Caco-2 (cell line): ENCODE measurements at places on chromosomes 1 and 21. TPM values are rescaled to one million over a fixed set of nuclear protein-coding genes. Genes with fewer than 3 reads are reported as not detected.

- no peak for DNase-seq
- H3K27me3 ChIP-seq, result no peaks in the 10 kb centered on the region
- no peak overlapping the region for H3K27ac ChIP-seq
Observed at GRCh38 chr1:244920911-244921761, 56.8 kb upstream of the HNRNPU start.

PTGER3 gene
- total RNA-seq, result not detected in 2 replicates

DNA sequence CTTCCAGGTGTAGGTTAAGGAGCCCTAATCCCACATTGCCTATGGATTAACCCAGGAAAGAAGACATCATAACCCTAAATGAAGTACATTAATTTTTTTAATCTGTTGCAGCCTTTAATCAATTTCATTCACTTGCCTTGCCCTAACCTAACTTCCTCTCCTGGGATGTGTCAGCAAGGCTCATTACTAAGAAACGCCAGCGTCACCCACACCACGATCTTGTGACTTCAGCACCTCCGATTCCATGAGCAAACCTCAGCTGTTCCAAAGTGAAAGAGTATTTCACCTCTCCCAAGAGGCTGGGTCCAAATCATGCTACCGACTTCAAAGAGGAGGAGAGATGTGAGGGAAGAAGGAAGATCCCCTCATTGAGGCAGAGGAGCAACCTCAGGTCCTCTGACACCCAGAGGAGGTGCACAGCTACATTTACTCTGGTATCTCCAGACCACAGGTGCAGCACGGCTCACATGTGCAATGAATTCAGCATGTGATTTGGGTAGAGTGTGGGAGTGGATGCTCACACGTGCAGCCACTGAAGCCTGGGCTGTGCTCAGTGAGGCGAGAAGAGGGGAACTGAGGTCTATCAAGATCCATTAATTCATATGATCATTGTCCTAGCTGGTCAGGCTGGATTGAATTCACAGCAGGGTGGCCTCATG lies 134.1 kb downstream of the SLC30A10 start:
- H3K27ac ChIP-seq, result no peak overlapping the region
- H3K36me3 ChIP-seq, result no peaks in the 10 kb centered on the region
- no peaks in the 10 kb centered on the region for H3K4me1 ChIP-seq
- no peaks in the 10 kb centered on the region; the same call in none of the 2 replicates for H3K27me3 ChIP-seq
- no peak for DNase-seq
- H3K4me3 ChIP-seq, result no peak overlapping the region

GRCh38 chr1:6353619-6353954 lies 40.0 kb downstream of the ACOT7 start:
- H3K4me1 ChIP-seq, result peaks cover 54% of the 10 kb centered on the region
- no peak for DNase-seq
- no peaks in the 10 kb centered on the region for H3K27me3 ChIP-seq
- H3K27ac ChIP-seq, result peak overlapping the region; percentile 93
- no peak overlapping the region for H3K4me3 ChIP-seq
- peaks cover 1% of the 10 kb centered on the region for H3K36me3 ChIP-seq

S100A2 gene
- 2.4 and 3.0 TPM in 2 replicates for total RNA-seq

DNA sequence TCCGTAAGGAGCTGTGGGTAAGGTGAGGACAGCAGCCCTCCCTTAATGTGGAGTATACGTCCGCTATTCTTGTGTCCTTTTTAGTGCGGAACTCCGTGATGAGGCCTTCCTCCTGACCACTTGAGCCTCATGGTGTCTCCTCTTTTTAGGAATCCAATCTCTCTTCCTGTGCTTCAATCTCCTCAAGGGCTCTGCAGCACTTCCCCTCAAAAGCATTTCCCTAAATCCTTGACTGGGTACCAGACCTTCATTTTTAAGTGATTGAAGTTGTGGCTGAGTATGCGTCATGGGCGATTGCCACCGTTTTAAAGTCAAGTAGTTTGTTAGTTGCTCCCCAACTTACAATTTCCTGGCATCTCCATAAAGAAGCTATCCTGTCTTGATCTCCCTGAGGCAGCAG lies 62.8 kb downstream of the SAMSN1 start:
- H3K4me1 ChIP-seq, result no peaks in the 10 kb centered on the region
- H3K27ac ChIP-seq, result no peak overlapping the region

- H3K27me3 ChIP-seq, result no peaks in the 10 kb centered on the region
- no peak for DNase-seq
- H3K4me3 ChIP-seq, result no peak overlapping the region
Observed at GRCh38 chr21:27047658-27048314, 80.9 kb upstream of the ADAMTS5 start.

DNA sequence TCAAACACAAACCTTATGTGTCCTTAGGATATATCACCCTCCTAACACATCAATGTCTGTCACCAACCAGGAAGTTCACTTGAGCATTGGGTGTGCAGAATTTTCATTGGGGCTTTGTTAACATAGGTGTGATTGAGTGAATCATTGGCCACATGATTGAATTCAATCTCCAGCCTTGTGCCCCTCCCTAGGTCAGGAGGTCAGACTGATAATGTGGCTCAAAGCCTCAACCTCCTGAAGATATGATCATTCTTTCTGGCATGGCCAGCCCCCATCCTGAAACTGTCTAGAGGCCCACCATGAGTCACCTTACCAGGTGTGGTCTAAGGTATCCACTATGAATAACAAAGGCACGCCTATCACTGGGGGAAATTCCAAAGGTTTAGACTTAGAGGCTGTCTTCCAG lies 90.1 kb downstream of the PKN2 start:
- no peaks in the 10 kb centered on the region for H3K36me3 ChIP-seq
- peaks cover 46% of the 10 kb centered on the region for H3K4me1 ChIP-seq
- H3K27me3 ChIP-seq, result no peaks in the 10 kb centered on the region
- DNase-seq, result peak; percentile 86

DNA sequence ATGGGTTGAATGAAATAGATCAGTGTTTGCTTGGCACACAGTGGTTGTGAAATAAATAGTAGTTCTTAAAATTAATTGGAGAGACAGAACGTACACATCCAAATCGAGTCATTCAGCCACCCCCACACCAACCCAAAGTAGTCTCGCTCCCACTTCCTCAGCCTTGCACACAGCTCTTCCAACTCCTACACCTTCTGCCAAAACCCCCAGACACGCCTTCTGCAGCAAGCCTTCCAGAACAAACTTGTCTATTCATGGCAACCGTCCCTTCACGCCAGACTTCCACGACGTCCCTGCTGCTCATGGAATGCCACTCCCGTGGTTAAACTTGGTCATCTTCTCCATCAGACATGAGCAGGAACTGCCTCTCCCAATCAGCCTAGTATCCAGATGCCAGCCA lies 37.5 kb upstream of the RD3 start:
- H3K4me3 ChIP-seq, result no peak overlapping the region
- peaks cover 6% of the 10 kb centered on the region; the same call in 1 of the 2 replicates for H3K4me1 ChIP-seq
- DNase-seq, result no peak

LENEP gene
- total RNA-seq, result 0.50 and 0.53 TPM in 2 replicates

CD52 gene
- not detected in 2 replicates for total RNA-seq

DNA sequence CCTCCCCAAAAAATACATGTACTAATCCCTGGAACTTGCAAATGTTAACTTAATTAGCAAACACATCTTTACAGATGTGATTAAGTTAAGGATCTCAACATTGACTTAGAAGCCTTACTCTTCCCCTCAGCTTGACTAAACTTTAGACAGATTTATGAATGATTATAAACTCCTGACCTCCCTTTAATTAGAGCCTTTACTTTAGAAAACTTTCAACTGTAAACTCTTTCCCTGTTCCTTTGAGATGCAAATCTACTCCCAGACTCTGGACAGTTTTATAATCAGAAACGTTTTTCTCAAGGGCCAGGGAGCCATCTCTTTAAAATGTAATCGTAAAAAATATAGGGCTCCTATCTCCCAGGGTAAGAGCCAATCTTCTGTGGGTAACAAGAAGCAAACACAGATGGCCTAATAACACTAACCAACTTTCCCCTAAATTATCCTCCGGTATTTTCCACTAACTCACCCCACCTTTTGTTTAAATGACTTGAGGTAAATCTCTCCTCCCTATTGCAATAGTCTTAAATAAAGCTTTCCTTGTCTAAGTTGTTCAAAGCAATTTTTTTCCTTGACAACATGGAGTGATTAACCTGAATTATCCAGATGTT lies 284.1 kb downstream of the BRINP3 start:
- H3K27me3 ChIP-seq, result no peaks in the 10 kb centered on the region
- no peak overlapping the region for H3K27ac ChIP-seq
- H3K36me3 ChIP-seq, result no peaks in the 10 kb centered on the region

DNA sequence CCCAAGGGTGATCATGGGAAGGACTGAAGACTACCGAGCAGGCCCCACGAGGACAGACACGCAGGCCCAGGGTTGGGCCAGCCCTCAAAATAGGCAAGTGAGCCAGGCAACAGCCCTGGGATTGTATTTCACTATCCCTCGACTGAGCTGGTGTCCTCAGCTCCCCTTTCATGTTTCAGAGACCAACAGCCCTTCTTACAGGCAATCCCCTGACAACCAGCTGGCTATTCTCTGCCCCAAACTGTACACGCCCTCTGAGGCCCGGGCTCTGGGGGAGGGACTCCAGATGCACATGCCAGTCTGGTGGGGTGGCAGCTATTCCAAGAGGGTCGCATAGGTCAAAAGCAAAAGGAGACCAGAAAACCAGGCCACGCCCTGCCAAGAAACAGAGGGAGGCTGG lies 243.0 kb downstream of the TOMM20 start:
- no peaks in the 10 kb centered on the region for H3K36me3 ChIP-seq
- no peaks in the 10 kb centered on the region for H3K4me1 ChIP-seq
- no peak overlapping the region for H3K27ac ChIP-seq
- no peak overlapping the region for H3K4me3 ChIP-seq

S100A7A gene
- not detected in 2 replicates for total RNA-seq

GRCh38 chr1:24910210-24910609 lies 19.9 kb downstream of the RUNX3 start:
- H3K4me1 ChIP-seq, result no peaks in the 10 kb centered on the region
- no peak overlapping the region for H3K27ac ChIP-seq
- H3K36me3 ChIP-seq, result no peaks in the 10 kb centered on the region
- H3K27me3 ChIP-seq, result no peaks in the 10 kb centered on the region

DNA sequence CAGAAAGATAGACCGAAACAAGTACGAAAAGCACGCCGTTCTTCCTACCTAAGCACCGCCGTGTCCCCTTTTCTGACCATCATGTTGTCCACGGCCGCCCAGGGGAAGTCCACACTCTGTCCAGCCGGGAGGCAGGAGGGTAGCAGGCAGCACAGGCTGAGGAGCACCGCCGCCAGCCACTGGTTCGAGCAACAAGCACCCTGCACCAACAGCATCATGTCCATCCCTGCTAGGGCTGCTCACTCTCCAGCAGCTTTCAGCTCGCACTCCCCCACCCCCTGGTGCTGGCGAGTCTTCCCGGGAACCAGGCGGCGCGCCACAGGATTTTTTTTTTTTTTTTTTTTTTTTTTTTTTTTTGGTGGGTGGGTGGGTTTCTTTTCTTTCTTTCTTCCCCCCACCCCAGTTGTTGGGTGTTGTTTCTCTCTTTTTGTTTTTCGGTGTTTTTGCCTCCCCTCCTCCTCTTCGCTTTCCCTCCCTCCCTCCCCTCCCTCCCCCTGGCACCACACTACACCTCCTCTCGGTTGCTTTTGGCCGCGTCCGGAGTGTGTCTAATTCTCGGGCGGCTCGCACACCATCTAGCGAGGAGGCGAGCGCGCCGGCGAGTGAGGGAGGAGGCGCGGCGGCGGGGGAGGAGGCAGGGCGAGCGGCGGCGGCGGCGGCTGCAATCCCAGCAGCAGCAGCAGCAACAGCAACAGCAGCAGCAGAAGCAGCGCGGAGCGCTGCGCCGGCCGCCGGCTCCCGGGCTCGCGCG lies at the start of gene NEGR1:
NEGR1 (minus strand) TSS at position 269 of the 751 bp plus-strand sequence.
- peak within 1 kb of the TSS; percentile 43 for H3K4me3 ChIP-seq
- H3K27ac ChIP-seq, result no peak within 1 kb of the TSS
- H3K36me3 ChIP-seq, result no peaks in the 10 kb centered on the region

GRIK1 gene
- not detected in 2 replicates for total RNA-seq

DNA sequence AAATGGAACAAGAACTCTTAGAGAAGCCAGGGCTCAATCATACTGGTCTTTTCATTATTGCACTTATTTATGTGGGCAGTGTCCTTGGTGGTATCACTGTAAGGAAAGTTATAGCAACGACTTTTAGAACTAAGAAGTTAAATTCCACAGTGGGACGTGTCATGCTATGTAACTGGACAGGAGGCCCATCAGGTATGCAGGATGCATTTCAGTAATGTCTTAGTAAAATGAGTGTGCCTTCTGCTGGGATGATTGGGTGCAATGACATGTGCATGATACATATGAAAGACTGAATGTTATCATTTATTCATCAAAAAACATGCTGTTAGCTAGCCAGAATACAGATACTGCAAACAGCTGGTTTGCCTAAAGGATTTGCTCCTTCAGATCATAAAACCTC lies 6.9 kb upstream of the ATP1B1 start:
- H3K27ac ChIP-seq, result no peak overlapping the region
- H3K27me3 ChIP-seq, result no peaks in the 10 kb centered on the region
- no peak overlapping the region for H3K4me3 ChIP-seq

GRCh38 chr1:192108161-192108560 lies 50.1 kb upstream of the RGS18 start:
- H3K36me3 ChIP-seq, result no peaks in the 10 kb centered on the region
- DNase-seq, result no peak
- H3K27me3 ChIP-seq, result no peaks in the 10 kb centered on the region
- H3K4me3 ChIP-seq, result no peak overlapping the region
- no peaks in the 10 kb centered on the region for H3K4me1 ChIP-seq

PHGDH gene
- 383 and 410 TPM in 2 replicates for total RNA-seq

DNA sequence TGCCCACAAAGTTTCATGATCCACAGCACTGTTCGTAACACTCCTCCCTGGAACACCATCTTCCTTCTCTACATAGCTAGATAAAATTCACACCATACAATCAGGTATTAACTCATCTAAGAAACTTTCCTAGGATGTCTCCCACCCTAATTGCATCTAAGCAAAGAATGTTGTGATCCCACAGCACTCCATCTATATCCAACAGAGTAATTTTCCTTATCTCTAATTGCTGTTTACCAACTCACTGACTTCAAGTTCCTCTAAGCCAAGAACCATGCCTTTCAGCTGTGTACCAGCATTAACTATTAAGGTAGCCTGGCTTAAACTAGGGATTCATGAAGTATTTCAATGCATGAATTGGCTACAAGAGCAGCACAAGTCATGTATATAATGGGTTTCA lies 114.2 kb downstream of the SIPA1L2 start:
- H3K4me1 ChIP-seq, result no peaks in the 10 kb centered on the region
- no peak for DNase-seq
- H3K27ac ChIP-seq, result no peak overlapping the region
- H3K27me3 ChIP-seq, result no peaks in the 10 kb centered on the region
- no peak overlapping the region for H3K4me3 ChIP-seq
- H3K36me3 ChIP-seq, result no peaks in the 10 kb centered on the region

ODR4 gene
- total RNA-seq, result 29.1 and 32.0 TPM in 2 replicates

- no peak for DNase-seq
- no peaks in the 10 kb centered on the region for H3K36me3 ChIP-seq
- no peaks in the 10 kb centered on the region for H3K27me3 ChIP-seq
- no peak overlapping the region for H3K27ac ChIP-seq
Observed at GRCh38 chr1:210535761-210536160, 207.1 kb downstream of the HHAT start.

PCAT6 gene
- total RNA-seq, result 1.4 TPM in 1 of 2 replicates, not detected in the other

- no peak for DNase-seq
- H3K36me3 ChIP-seq, result no peaks in the 10 kb centered on the region
- no peaks in the 10 kb centered on the region for H3K27me3 ChIP-seq
- H3K4me1 ChIP-seq, result peaks cover 15% of the 10 kb centered on the region
Observed at GRCh38 chr1:94538243-94538827, 3.2 kb downstream of the F3 start.

GRCh38 chr21:46181953-46182547 lies 2.2 kb downstream of the SPATC1L start:
- H3K36me3 ChIP-seq, result no peaks in the 10 kb centered on the region
- H3K27me3 ChIP-seq, result no peaks in the 10 kb centered on the region
- DNase-seq, result no peak
- H3K4me1 ChIP-seq, result no peaks in the 10 kb centered on the region
- no peak overlapping the region for H3K4me3 ChIP-seq
